Endothelial cell (in vitro differentiated cells): ENCODE measurements at places on chromosomes 5 and 9.

DNA sequence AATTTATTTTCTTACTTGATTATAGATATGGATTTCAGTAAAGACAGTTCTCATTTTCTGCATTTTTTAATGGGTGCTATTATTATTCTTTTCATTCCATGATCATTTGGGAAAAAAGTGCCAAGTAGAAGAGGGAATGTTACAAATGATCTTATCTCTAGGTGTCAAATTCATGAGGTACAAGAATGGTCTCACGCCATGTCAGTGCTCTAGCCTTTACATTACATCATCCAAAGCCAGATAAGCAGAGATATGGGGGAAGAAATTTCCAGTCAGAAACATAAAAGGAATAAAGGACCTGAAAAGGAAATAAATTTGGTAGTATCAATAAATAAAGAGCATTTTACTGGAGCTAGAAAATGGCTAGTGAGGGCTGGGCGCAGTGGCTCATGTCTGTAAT, 1544.2 kb upstream of the CDH6 start:
- no peak for DNase-seq

GRCh38 chr9:29150606-29151005, 1577.3 kb upstream of the C9orf72 start:
- no peak for DNase-seq

DNA sequence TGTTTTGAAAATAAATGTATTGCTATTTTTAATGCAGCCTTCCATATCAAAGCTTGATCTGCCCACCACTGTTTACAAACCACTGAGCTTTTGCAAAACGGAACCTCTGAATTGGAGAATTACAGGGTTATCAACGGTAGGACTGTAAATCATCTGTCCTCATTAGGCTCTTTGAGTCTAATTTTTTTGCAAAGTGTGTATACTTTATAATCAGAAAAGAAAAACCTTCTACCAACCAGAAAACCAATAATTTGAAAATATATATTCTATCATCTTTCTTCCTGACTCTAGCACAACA, 6.8 kb upstream of the SLC2A8 start:
- no peak for DNase-seq

GRCh38 chr5:162842727-162843126, 594.7 kb upstream of the CCNG1 start:
- no peak for DNase-seq

DNA sequence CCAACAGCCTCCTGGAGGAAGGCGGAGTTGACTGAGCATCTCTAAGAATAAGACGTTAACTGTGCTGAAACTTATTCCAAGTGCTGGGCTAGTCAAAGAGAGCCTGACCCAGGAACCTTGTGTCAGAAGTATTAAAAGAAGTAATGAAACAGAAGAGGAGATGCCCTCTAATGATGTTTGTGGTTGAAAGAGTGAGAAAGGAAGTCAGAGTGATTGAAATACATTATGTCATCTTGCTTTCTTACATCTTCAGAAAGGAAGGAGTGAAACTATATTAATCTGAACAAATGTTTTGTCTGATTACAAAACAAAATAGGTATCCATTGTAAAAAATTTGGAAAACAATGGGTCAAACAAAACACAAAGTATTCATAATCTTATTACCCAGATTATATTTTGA, 460.7 kb downstream of the NTRK2 start:
- no peak for DNase-seq

DNA sequence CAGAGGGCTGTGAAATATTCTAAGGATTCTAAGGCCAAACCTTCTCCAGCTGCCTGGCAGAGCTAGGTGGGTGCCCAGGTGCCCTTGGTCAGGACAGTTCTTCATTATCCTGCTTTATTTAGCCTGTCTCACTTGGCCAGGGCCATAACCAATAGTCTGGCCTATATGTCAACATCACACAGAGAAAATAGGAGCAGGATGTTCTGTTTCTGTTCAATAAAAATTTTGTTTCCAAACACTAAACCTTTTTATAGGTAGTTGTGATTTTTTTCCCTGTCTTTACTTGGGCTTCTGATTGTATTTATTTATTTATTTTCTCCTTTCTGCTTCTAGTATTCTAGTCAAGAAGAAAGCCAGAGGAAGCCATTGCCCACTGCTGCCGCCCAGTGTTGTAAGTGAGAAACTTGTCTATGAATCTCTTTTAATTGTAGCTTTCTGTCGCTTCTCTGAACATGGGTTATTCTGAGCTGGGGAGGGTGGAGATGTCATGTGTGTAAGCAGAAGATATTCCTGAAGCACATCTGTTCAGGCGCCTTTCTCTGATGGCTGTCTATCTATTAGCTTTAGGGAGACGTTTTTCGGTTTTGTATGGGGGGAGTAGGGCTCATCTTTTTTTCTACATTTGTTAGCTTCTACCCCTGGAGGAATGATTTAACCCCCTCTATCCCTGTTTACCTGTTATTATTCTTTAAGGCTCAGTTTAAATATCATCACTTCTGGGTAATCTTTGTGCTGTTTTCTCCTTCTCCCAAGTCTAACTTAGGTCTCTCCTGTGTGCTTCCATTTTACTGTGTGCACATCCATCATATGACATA, 97.1 kb downstream of the UNC13B start:
- DNase-seq, result peak; percentile 56

GRCh38 chr9:84340535-84340934, at the start of gene SLC28A3:
SLC28A3 (minus strand) TSS chr9:84340758; CDS start chr9:84340633, 125 bp downstream.
- no peak for DNase-seq

- DNase-seq, result no peak
Observed at GRCh38 chr5:78649211-78649695, 681 bp upstream of the LHFPL2 start.
